ENCODE measurements at places on chromosomes 2 and 18.

DNA sequence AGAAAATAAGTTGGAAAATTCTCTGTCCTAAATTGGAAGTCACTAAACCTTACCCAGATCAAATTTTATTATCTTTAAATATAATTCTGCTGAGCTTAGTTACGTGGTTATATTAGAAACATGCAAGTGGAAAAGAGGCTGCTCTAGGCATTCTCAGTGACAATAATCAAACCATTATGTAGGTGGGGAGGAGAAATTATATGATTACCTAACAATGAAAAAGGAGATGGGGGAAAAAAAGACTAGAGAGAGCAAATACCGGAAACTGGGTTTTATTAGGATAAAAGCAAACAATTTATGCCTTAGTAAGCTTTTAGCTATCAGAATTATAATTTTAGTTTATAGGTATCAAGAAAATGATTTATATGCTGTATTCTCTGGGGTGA, 53.2 kb downstream of the PHLPP1 start:
- DNase-seq, result no peak

- no peak for DNase-seq
Observed at GRCh38 chr2:62084801-62085200, 111.1 kb upstream of the B3GNT2 start.

- no peak for DNase-seq
Observed at GRCh38 chr2:23767876-23768621, 158.9 kb downstream of the ATAD2B start.

GRCh38 chr18:57789759-57790158, 13.4 kb downstream of the ATP8B1 start:
- no peak for DNase-seq

- DNase-seq, result no peak
Observed at GRCh38 chr2:127906206-127906926, 20.6 kb upstream of the AMMECR1L start.

GRCh38 chr2:224111576-224111975, 72.5 kb upstream of the SERPINE2 start:
- no peak for DNase-seq

DNA sequence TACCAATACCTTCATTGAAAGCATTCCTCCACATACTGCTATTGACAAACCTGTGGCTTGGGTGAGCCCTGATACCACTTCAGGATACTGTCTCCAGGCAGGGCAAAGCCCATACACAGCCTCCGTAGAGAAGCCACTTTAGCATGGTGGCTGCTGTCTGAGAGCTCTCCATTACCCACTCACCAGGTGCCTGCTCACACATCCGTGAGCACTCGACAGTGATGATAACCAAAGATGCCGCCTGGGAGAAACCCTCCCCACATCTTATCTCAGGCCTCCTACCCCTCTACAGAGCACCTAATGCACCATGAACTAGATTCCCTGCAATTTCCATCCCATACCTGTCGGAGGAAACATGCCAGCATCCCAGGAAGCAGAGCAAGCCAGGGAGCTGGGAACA, 57.6 kb upstream of the KLHL29 start:
- no peak for DNase-seq

DNA sequence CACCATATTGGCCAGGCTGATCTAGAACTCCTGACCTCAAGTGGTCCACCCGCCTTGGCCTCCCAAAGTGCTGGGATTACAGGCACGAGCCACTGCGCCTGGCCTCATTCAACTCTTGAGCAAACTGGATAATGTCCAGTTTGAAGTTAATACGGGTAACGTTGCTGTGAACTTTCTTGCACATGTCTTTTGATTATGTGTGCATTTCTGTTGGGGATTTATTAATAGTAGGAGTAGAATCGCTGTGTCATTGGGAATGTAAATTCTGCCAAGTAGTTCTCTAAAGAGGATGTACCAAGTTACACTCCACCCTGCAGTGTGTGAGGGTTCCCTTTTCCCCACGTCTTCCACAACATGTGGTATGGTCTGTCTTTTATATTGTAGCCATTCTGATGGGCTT, 6.2 kb downstream of the IMPA2 start:
- no peak for DNase-seq

GRCh38 chr18:10591896-10592295, 66.1 kb downstream of the NAPG start:
- DNase-seq, result no peak
